ENCODE measurements at places on chromosomes 7 and 10.

DNA sequence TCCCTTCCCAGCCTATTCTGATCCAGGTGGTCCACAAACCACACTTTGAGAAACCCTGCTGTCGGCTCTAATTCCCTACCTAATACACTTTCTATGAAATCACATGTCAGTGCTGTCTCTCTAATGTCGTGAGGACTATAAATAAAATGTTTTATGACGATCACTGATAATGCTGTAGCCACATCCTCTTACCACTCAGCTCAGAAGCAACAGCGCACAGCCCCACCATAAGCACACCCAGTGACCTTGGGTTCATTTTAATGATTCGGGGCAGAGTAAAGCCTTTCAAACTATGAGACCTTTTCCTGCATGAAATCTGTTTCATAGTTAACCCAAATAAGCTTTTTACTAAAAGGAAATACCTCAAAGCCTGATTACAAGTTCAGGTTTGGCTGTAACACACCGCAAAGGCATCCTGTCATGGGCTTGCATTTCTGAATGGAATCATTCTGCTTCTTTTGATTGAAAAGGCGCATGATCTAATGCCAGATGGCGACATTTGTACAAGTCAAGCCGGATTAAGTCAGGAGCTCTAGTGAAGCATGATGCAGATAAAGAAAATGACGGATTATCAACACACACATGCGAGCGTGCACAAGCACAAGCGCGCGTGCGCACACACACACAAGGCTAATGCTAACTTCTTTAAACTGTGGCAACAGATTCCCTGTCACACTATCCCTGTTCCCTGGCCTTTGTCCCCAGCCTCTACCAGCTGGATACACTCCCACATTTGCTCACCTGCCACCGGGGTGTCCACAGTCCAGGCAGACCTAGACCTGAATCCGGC is 180.5 kb upstream of the PDE1C start:
- no peak for DNase-seq

GRCh38 chr7:148266795-148267194 is 323.8 kb upstream of the C7orf33 start:
- DNase-seq, result no peak

- DNase-seq, result no peak
Observed at GRCh38 chr7:3592401-3593134, 291.5 kb downstream of the SDK1 start.

DNA sequence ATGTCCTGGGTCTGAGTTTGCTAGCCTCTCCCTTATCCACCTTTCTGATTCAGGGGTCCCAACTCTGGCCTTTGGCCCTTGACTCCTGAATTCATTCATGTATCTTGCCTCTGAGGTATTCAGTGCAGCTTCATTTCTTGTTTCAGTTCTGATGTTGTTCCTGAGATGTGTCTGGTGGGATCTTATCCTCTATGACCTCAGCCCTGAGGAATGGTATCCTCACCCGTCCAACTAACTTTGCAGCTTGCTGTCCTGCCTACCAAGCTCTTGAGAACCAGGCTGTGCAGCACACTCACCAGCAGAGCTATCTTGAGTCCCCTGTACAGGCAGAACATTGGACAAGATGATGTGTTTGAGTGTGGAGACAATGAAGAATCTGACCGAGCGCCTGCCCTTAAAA is 13.8 kb downstream of the SUFU start:
- DNase-seq, result no peak

DNA sequence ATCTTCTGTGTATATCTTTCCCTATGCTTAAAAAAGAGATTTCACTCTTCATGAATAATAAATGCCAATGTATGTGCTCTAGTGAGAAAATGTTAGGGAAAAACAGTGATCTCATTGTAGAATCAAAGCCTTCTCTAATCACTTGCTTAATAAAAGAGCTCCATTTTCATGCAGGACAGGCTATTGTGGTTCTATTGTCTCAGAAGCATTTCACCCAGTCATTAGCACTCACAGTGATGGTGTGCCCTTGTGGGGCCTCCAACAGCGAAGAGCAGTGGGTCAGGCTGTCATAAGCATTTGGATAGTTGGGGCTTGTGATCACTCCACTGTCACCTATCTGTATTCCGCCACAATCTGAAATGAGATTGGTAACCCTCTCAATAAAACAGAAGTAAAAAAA is 83.9 kb upstream of the RSU1 start:
- no peak for DNase-seq

DNA sequence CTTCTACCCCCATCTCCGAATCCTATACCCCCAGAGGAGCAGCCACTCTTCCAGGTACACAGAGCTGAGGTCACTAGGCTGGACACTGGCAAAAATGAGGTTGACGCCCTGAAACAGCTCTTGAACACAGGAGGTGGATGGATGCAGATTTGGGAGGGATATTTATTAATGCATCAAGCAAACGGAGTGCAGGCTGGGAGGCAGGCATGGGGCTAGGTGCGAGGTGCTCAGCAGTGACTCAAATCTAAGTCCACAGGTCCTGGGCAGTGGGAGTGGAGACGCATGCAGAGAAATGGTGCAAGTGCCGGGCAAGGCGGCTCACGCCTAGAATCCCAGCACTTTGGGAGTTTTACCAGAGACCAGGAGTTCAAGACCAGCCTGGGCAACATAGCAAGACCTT is 11.0 kb downstream of the GUSB start:
- DNase-seq, result no peak

GRCh38 chr10:3805201-3805790 is 20.3 kb upstream of the KLF6 start:
- no peak for DNase-seq

GRCh38 chr10:107284187-107284586 is 119.7 kb upstream of the SORCS1 start:
- DNase-seq, result no peak

DNA sequence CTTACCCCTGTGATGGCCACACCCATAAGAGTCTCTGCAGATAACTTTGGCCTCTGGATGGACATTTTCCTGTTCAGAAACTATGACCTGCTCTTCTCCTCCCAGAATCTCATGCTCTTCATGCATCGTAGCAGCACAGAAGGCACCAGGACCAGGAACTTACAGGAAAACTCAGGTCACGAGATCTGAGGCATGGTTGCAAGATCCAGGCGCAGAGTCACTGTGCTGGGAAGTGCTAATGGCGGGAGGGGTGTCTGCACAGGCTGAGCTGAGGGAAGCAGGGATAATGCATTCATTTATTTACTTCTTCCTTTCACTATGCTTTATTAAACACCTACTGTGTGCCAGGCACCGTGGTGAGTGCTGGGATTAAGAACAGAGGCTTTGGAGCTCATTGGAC is 48.2 kb upstream of the LOXL4 start:
- no peak for DNase-seq

GRCh38 chr7:67346126-67346525 is 349.5 kb downstream of the TYW1 start:
- DNase-seq, result no peak

GRCh38 chr10:22719406-22720042 is 5.1 kb upstream of the PIP4K2A start:
- no peak for DNase-seq

DNA sequence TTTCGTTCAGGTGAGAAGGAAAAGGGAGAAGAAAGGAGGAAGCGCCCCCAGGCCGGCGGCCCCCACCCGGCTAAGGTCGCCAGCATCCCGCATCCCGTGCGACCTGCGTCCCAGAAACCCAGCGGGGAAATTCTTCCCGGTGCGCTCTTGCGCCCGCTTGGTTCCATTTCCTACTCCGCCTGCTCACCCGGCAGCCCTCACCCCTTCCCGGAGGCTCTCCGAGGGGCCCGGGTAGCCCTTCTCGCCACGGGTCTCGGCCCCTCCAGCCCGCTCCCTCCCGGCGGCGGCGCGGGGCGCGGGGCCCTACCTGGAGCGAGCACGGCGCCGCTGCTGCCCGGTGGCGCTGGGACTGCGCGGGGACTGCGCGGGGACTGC is at the start of gene PRKCQ:
Gene PRKCQ (minus strand): TSS at position 373 of the 375 bp plus-strand sequence. CDS start 65,141 bp downstream, outside the sequence.
- no peak for DNase-seq

GRCh38 chr7:55046582-55047342 is 27.9 kb downstream of the EGFR start:
- DNase-seq, result no peak

- no peak for DNase-seq
Observed at GRCh38 chr10:86413046-86413728, 46.6 kb upstream of the GRID1 start.

DNA sequence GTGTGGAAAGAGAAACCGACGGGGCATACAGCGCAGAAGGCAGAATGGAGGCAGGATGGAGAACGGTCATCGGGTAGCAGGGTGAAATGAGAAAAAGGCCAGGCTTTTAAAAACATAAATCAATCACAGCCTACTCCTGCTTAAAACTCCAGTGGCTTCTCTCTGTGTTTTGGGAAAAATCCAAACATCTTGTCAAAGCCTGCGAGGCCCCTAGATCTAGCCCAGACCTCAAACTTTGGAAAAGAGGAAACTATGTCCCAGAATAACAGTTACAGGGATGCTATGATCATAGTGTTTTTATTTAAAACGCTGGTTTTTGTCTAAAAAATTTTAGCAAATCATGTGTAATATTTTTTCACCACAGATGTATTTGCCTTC is 41.1 kb downstream of the PPP1R3C start:
- no peak for DNase-seq

- no peak for DNase-seq
Observed at GRCh38 chr10:92830478-92831389, 17.6 kb upstream of the EXOC6 start.

GRCh38 chr10:88890681-88891381 is 10.8 kb downstream of the STAMBPL1 start:
- DNase-seq, result no peak

GRCh38 chr7:90850471-90850870 is 254.3 kb downstream of the CDK14 start:
- DNase-seq, result no peak

- no peak for DNase-seq
Observed at GRCh38 chr10:75771606-75772005, 340.2 kb downstream of the LRMDA start.

- peak; percentile 28 for DNase-seq
Observed at GRCh38 chr7:43954524-43955228, 28.4 kb downstream of the UBE2D4 start.

GRCh38 chr7:121957626-121958025 is 84.7 kb downstream of the PTPRZ1 start:
- no peak for DNase-seq

- DNase-seq, result no peak
Observed at GRCh38 chr10:29174389-29174788, 114.5 kb upstream of the LYZL1 start.

- no peak for DNase-seq
Observed at GRCh38 chr7:41002741-41003610, 699.9 kb downstream of the INHBA start.

DNA sequence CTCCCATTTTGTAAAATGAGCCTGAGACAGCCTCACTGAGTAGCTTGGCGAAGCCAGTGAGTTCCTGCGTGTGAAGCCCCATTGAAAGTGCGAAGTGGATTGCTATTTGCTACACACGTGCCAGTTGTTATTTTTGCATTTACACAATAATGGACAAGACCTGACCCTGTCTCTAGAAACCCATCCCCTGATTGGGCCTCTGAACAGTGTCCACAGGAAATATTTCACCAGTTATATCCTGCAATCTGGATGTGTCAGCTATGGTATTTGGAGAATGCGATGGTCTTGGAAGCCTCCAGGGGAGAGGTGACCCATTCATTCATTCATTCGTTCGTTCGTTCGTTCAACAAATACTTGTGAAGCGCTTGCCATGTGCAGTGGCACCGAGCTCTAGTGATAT is 37.1 kb downstream of the COL13A1 start:
- no peak for DNase-seq

DNA sequence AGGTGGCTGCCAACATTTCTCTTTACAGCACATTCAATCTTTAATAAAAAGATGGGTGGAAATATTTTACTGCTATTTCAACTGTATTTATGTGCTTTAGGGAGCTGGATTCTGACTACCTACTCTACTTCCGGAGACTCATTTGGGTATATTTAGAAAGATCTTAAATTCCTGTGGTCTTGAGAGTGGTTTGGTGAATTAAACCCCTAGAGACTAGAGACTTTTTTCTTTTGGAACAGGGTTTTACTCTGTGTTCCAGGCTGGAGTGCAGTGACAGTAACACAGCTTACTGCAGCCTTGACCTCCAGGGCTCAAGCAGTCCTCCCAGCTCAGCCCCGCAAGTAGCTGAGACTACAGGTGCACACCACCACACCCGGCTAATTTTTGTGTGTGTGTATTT is 79.0 kb upstream of the HABP2 start:
- no peak for DNase-seq

DNA sequence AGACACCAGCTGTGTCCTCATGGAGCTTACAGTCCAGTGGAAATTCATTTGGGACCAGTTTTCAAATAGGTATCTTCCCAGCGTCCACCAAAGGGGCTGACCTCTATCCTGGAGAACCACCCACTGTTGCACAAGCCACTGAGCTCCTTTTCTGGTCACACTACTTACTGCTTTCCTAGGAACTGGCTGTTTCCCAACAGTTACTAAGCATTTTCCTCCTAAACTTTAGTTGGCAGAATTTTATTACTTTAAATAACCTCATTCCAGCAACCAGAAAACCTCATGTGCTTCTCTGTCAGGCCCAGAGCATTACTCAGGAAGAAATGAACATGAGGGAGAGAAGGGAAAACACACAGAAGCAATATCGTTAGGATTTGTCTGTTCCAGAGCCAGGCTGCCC is 183.1 kb downstream of the GPAM start:
- no peak for DNase-seq

- DNase-seq, result no peak
Observed at GRCh38 chr7:44949303-44949702, 29.5 kb downstream of the MYO1G start.

GRCh38 chr7:106717955-106718871 is 57.3 kb upstream of the CCDC71L start:
- peak; percentile 93 for DNase-seq

DNA sequence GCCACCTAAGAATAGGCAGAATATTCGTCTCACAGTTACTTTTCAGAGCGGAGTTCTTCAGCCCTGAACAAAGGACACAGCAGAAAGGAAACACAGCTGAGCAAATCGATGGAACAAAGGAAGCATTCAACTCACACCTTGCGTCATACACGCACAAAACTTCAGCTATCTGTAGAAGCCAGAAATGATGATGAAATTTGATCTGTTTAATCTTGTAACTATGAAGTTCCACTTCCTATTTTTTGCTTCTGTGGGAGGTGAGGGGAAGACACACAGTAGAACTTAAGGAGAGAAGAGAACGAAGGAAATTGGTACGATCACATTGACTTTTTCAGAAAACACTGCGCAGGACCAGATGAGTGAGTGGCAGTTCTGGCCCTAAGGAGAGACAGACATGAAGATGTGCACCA is 26.2 kb downstream of the FAM171A1 start:
- DNase-seq, result no peak

GRCh38 chr7:103719070-103719469 is 270.4 kb downstream of the RELN start:
- no peak for DNase-seq

GRCh38 chr10:76336213-76336963 is 905.0 kb downstream of the LRMDA start:
- DNase-seq, result no peak

GRCh38 chr10:33859319-33860022 is 525.0 kb upstream of the NRP1 start:
- no peak for DNase-seq

- no peak for DNase-seq
Observed at GRCh38 chr7:128448751-128449302, 6.9 kb upstream of the HILPDA start.

GRCh38 chr7:157021071-157021870 is 10.8 kb upstream of the MNX1 start:
- DNase-seq, result no peak

All from kidney epithelial cell (primary cell).